ENCODE measurements at places on chromosomes 16 and 17.
A peak's percentile ranks its signal among the peaks of the same experiment; 100 is the strongest.

DNA sequence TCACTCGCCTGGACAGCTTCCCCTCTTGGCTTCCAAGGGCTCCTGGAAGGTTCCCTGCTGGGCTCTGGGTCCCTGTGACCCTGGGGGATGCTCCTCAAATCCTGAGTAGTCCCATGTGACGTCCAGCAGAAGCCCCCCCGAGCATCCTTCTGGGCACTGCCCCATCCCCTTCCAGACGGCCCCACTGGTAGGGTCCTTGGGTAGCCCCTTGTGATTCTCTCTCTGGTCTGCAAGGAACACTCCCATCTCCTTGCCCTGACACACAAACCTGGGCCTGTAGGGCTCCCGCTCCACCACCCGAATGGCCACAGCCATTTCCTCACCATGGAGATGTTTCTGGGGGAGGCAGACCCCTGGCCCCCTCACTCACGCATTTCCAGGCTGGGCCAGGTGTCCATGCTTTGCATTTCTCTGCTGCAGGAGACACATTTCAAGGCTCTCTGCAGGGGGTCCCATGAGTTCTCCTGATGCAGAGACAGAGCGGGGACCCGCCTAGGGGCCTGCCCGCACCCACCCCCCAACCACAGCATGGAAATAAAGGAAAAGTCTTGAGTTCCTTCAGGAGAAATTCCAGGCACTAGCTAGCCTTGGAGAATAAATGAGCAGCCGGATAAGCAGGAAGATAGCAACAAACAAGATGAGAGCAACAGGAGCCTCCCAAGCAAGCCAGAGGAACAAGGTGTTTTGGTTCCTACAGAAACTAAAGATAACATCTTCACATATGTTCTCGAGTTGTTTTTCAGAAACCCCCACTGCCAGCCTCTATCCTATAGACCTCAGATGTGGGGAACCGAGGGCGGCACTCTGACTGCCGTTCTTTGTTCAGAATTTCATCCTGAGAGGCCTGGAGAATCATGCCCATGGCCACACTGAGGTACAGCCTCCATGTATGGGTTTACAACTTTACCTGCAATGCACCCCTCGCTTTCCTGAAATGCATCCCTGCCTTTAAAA is 128.8 kb downstream of the MGAT5B start:
- no peak for DNase-seq

DNA sequence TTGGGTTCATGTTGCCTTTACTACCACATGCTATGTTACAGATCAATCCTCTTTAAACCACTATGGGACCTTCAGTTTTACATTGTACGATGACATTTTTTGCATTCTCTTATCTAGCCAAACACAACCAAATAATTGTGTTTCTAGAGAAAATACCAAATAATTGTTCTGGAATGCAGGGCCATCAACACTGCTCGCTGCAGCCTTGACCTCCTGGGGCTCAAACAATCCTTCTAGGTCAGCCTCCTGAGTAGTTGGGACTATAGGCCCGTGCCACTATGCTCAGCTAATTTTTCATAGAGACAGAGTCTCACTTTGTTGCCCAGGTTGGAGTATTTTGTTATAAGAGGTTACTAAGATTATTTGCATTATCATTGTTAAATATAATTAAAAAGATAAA is 237.5 kb upstream of the PMFBP1 start:
- DNase-seq: no peak

DNA sequence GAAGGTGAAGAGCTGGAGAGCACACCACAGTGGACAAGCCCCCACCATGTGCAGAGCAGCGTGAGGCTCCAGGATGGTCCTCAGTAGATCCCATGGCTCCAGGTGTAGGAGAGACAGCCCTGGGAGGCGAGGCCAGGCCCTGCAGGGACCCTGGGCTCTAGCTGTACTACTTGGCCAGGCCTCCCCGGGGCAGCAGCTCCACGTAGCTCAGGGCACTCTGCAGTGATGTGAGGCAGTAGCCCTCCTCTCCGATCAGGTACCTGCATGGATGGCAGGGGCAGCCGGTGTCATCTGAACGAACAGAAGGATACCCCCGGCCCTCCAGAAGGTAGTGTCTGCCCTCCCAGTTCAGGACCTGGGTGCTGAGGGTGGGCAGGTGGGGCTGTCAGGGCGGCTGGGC is 6.2 kb upstream of the SPATA2L start:
- no peak for DNase-seq

GRCh38 chr16:81905277-81905676 is 106.0 kb downstream of the SDR42E1 start:
- DNase-seq: no peak

DNA sequence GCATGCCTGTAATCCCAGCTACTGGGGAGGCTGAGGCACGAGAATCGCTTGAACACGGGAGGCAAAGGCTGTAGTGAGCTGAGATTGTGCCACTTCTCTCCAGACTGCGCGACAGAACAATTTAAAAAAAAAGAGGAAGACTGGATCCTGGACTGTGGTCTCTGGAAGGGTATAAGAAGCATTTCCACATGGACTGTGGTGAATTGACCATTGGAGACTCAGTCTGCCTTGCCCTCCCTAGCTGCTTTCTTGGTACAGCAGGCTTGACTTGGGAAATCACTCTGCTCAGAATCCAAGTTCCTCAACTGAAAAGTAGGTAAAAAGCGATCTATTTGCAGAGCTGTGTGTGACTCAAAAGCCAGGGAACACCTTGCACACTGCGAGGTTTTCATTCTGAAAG is 1.0 kb upstream of the MGRN1 start:
- DNase-seq: no peak

DNA sequence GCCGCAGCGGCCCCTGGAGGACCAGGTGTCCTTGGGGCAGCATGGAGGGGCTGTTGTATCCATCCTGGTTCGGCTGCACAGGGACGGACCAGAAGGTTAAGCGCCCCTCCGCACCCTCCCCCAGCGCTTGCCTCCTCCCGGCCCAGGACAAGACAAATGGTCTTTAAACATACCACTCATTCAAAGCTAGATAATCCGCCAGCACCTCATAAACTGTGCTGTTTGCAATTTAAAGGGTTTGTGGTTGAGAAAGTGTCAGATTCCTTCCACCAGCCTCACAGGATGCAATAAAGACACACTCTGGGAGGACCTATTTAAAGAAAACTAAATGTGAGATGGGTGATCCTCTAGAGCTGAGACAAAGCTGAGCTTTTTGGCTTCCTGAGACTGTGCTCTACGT is 426.2 kb upstream of the EEF2KMT start:
- DNase-seq: no peak

DNA sequence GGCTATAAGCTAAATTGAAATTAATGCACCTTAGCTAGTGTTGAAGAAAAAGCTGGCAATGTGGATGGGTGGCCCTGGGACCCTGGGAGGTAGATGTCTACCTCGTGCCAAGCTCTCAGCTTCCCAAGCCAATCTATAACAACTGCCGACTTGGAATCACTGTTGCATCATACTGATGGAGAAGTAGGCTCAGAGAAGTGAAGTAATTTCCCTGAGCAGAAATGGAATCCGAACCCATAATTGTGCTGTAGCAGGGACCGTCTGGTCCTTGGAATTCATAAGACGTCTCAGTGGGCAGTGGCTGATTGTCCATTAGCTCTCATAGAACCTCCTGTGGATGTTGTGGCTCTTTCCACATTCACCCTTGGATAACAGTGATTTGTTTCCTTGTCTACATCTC is 196.6 kb downstream of the RAB11FIP4 start:
- no peak for DNase-seq

DNA sequence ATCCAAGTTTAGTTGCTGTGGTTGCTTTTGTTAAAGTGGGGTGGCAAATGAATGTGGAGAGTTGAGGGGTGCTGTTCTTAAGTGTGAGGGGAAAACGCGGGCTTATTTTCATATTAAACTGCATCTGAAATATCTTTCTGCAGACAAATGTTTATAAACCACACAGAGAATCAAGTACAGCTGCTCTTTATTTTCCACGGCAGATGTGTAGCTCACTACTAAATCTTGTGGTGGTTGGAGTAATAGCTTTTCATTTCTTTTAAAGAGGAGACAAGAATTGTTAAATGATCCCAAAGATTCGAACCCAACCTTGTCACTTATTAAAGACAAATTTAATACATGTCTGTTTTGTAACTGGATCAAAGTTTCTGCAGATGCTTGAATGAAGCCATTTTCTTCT is 2.1 kb downstream of the CLTC start:
- no peak for DNase-seq

DNA sequence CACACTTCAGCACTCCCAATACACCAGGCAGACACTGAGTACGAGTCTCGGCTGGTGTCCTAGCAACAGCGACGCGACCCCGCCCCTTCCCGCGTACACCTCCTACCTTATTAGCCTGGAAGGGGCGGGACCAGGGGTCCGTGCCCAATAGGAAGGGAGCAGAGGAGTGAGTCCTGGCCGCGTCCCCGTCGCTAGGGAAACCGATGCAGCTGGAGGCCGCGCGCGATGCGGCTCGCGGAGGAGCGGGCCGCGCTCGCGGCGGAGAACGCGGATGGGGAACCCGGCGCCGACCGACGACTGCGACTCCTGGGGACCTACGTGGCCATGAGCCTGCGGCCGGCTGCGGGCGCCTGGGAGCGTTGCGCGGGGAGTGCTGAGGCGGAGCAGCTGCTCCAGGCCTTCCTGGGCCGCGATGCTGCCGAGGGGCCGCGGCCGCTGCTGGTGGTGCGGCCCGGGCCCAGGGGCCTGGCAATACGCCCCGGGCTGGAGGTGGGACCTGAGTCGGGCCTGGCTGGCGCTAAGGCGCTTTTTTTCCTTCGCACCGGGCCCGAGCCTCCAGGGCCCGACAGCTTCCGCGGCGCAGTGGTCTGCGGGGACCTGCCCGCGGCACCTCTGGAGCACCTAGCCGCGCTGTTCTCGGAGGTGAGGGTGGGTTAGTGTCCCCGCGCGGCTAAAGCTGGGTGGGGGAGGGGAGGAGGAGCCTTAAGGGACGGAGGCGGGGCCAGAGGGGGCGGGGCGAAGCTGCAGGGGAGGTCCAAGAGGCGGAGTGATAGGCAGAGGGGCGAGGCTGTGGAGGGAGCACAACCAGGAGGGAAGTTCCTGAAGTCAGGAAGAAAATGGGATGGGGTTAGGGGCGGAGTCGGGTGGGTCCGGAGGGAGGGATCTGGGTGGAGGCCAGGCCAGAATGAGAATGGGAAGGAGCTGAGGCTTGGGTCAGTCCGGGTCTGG is at the start of gene DNAH9:
DNAH9 (plus strand) TSS at position 197 of the 948 bp plus-strand sequence; CDS start at position 226, 29 bp downstream.
- no peak for DNase-seq

- DNase-seq: no peak
These were observed 73.2 kb downstream of the NT5M start for GRCh38 chr17:17376362-17376761.

- DNase-seq: no peak
These were observed 2.7 kb downstream of the WWOX start for GRCh38 chr16:78102122-78102660.

- DNase-seq: no peak
These were observed 56.9 kb downstream of the VMP1 start for GRCh38 chr17:59764292-59764741.

DNA sequence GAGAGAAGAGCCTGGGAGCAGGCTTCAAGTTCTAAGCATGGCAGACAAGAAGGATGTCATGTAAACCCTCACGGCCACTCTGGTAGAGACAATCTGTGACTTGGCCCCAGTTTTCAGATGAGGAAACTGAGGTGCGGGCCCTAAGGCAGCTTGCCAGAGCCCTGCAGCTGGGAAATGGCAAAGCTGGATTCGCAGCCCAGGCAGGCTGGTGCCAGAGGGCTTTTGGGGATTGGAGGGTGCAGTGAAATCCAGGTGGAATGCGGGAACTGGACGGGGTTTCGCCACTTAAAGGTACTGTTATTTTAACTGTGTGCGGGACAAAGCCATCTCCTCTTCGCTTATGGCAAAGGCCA is 477 bp upstream of the OSGIN1 start:
- DNase-seq: no peak

DNA sequence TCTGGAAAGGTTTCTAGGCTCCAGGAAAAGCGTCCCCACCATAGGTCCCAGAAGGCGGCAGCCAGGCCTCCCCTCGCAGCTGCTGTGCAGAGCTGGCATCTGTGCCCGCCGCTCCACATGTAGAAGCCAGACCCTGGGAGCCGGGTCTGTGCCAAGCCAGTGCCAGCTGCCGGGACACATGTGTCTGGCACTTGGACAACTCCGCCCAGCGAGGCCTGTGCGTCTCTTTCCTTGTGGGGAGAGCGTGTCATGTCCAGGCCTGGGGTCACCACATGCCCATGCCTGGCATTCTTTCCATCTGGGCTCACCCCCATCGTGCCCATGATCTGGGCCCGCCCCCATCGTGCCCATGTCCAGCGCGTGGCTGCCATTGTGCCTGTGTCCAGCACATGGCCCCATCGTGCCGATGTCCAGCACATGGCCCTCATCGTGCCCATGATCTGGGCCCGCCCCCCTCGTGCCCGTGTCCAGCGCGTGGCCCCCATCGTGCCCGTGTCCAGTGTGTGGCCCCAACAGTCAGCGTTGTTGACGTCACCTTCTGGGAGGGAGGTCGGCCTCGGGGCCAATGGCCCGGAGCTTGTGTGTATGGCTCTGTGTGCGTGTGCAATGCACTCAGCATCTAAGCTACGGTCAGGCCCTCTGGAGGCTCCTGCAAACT is 13.3 kb upstream of the ACSF3 start:
- DNase-seq: peak; percentile 58

DNA sequence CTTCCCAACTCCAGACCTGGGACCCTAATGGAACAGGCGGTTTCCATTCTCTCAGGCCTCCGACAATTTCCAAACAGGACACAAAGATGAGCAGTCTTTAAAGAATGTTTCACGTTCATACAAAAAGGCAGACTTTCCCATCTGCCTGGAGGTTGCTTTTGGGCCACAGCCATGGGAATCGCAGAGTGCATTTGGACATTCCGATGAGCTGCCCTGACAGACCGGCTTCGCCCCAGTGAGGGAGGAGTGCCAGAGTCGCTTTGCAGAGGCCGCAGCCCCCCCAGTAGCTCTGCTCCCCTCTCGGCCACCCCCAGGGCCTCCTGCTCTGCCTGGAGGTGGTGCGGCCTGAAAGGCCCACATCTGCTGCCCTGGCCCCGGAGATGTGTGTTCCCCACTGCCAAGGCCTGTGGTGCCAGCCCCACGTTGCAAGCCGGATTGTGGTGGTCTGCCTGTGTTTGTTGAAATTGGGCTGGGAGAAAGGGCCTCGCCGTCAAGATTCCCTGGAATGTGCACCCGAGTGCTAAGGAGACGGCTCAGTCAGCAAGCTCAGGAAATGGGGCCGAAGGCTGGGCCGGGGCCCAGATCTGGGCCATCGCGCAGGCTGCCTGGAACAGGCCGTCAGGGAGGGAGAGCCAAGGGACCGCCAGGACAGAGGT is 89.8 kb downstream of the C16orf95 start:
- DNase-seq: no peak

- DNase-seq: no peak
These were observed 52.5 kb upstream of the ERN1 start for GRCh38 chr17:64182325-64183012.

- peak; percentile 76 for DNase-seq
These were observed 29.7 kb upstream of the LGALS9 start for GRCh38 chr17:27601069-27601974.

All from NCI-H1694 treated with DMSO at 0.1 percent for 48 hours (cell line).